Natural killer cell treated with Interleukin-12 subunit alpha and Interleukin-12 subunit beta and Interleukin-15 and Interleukin-18, amount 100 ng/mL, for 72 hours (primary cell): ENCODE measurements at places on chromosomes 13 and 19.

DNA sequence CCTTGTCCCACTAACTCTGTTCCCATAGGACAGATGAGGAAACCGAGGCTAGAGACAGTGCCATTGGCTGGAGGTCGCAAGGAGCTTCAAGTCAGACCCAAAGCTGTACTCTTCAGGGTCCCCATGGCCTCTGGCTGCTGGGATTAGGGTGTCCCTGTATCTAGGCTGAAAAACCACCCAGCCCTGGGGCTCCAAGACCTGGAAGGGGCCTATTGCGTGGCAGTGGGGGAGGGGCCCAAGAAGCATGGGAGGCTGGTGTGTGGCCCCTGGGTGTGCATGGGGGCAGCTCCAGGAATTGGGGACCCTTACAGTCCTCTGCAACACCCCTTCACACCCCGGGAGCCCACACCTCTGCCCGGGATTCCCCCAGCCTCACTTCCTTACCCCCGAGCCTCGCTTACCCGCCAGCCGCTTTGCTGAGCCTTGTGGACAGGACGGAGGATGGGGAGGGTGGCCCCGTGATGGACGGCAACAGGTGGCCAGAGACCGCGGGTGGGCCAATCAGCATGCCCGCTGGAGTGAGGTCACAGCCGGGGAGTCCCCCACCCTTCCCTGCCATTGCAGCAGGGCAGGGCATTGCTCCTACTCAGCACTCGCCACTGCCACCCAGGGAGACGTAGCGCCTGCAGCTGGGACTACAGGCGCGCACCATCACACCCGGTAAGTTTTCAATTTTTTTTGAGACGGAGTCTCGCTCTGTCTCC lies at the start of gene JSRP1:
TSS of gene JSRP1 (minus strand) at position 436 of the 704 bp plus-strand sequence. CDS start 1,103 bp downstream, outside the sequence.
- DNase-seq, result no peak

GRCh38 chr19:38978326-38978689 lies 2.8 kb upstream of the FBXO17 start:
- DNase-seq, result no peak

- DNase-seq, result no peak
Observed at GRCh38 chr13:80215368-80215767, 125.6 kb downstream of the SPRY2 start.

- DNase-seq, result no peak
Observed at GRCh38 chr13:33639158-33639557, 178.8 kb upstream of the RFC3 start.

DNA sequence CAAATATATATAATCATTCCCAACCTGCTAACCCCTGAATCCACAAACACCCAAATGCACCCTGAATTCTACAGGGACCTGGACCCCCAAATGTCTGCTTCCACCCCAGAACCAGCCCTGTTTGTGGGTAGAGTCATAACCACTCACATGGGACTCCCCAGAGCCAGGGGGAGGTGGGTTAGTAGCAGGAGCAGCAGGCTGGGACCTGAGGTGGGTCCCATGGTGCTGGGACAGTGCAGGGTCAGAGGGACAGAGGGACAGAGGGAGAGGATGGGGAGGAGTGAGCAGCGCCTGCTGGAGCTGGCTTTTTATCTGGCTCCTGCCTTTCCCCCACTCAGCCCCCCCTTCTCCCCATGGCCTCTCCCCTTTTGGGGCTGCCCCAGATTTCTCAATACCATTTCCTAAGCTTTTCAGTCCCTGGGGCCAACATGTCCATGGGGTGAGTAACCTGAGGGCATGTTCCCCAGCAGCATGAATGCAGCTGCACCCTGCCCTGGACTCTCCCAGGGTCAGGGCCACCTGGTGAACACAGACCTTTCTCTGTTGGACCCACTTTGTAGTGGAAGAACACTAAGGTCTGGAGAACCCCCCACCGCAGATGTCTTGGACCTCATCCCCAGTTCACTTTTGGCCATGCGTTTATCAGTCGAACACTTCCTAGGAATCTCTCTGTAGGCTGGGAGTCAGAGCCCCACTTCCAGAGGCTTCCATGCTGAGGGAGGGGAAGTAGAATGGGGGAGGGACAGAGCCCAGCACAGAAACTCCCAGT lies at the start of gene C3:
TSS of gene C3 (minus strand) at position 282 of the 769 bp plus-strand sequence. CDS start at position 221, 61 bp downstream.
- DNase-seq, result peak; percentile 70

DNA sequence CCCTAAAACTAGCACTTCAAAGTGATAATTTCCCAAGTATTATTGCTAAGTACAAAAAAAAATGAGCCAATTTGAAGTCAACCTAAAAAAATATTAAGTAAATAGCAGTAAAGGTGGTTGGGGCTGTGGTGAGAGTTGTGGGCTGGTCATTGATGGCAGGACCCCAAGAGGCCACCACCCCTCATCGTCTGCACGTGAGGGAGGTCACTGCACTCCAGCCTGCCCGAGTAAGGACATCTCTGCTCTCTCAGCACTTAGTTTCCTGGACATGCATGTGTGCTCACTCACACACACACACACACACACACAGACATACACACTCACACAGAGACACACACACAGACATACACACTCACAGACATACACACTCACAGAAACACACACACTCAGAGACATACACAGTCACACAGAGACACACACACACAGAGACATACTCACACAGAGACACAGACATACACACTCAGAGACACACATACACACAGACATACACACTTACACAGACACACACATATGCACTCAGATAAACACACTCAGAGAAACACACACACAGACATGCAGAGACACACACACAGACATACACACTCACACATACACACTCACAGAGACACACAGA lies 127.2 kb upstream of the SOX1 start:
- DNase-seq, result no peak

- no peak for DNase-seq
Observed at GRCh38 chr13:107767119-107767518, 448.2 kb downstream of the LIG4 start.

DNA sequence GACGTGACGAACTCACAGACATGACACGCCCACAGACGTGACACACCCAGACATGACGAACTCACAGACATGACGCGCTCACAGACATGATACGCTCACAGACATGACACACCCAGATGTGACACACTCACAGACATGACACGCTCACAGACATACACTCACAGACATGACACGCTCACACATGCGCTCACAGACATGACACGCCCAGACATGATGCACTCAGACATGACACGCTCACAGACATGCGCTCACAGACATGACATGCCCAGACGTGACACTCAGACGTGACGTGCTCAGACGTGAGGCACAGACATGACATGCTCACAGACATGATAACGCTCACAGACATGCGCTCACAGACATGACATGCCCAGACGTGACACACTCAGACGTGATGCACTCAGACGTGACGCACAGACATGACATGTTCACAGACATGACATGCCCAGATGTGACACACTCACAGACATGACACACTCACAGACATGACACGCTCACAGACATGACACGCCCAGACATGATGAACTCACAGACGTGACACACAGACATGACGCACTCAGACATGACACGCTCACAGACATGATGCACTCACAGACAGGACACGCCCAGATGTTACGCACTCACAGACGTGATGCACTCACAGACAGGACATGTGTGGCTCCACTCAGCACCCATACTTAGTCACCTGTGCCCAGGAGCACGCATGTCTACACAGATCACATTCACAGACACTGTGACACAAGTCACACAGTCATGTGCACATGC lies 8.1 kb downstream of the ERFL start:
- no peak for DNase-seq

- no peak for DNase-seq
Observed at GRCh38 chr13:75959861-75960481, 323.8 kb downstream of the LMO7 start.

DNA sequence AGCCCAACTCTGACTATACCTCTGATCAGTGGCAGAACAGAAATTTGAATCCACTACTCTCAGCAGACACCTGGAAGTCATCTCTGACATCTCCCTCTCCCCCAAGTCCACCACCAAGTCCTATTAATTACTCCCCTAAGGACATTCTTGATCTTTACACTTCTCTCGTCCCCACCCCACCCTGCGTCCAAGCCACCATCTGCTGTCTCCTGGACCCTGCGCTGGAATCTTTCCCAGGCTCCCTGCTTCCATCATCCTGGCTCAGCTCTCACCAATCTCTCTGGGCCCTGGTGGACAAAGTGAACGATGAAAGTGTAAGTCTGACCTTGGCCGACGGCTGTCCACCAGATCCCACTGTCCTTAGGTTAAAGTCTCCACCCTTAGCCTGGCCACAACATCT lies 145.6 kb upstream of the GJB6 start:
- no peak for DNase-seq
